ENCODE measurements at places on chromosomes 2 and 18. TPM values are rescaled to one million over a fixed set of nuclear protein-coding genes. Genes with fewer than 3 reads are reported as not detected.

Gene SRD5A2
- not detected for total RNA-seq

Gene MFSD2B
- not detected for total RNA-seq

Gene CDK5R2
- total RNA-seq = not detected

Gene TCF4
- 764 TPM for total RNA-seq

Gene CNTNAP5
- total RNA-seq = under 0.01 TPM

Gene MAP3K19
- total RNA-seq = not detected

Gene PFN4
- 0.32 TPM for total RNA-seq

Gene CNGA3
- total RNA-seq = not detected

Gene SULT1C4
- total RNA-seq = 82.8 TPM

Gene CHST10
- 7.2 TPM for total RNA-seq

Gene PTCD3
- total RNA-seq = 105 TPM

Gene PAX8
- total RNA-seq = 0.16 TPM

Gene ARMC9
- total RNA-seq = 6.5 TPM

Gene HOXD13
- not detected for total RNA-seq

Gene ACMSD
- not detected for total RNA-seq

Gene SIGLEC15
- total RNA-seq = not detected

Gene SGO2
- total RNA-seq = 5.5 TPM

Gene PLA2R1
- 37.4 TPM for total RNA-seq

Gene GALNT14
- total RNA-seq = 0.13 TPM

Gene PDE1A
- total RNA-seq = 0.16 TPM

Gene VWA3B
- total RNA-seq = not detected

Gene L3MBTL4
- total RNA-seq = 10.8 TPM

Gene CKAP2L
- total RNA-seq = 4.5 TPM

Gene SLC9A4
- total RNA-seq = under 0.01 TPM

Gene HAUS1
- total RNA-seq = 31.4 TPM

Gene ALPG
- total RNA-seq = not detected

Gene LRRTM4
- not detected for total RNA-seq

Gene TMEM178A
- total RNA-seq = not detected

Gene PARD3B
- total RNA-seq = 41.0 TPM
